ENCODE measurements at places on chromosomes 16 and 17.

DNA sequence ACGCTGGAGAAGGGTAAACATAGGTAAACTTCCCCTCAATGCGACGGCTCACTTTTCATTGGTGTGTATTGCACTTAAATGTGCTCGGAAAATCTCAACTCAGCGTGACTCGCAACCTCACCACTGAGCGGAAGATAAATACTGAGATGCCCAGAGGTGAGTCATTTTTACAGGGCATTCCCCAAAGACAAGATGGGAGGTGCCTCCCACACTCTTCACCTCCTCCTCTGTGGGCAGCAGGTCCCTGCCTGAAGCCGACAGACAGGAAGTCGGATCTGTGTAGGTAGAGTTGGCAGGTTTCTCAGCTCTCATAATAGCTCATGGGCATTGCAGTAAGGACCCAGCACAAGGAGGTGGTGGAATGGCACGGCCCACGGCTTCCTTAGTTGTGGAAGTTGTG, 274.6 kb upstream of the HSBP1 start:
- no peak for DNase-seq

- no peak for DNase-seq
Measured at GRCh38 chr17:64547319-64547718, 40.5 kb downstream of the CEP95 start.

GRCh38 chr17:73155410-73156165, 9.2 kb upstream of the SSTR2 start:
- DNase-seq: peak; percentile 3

DNA sequence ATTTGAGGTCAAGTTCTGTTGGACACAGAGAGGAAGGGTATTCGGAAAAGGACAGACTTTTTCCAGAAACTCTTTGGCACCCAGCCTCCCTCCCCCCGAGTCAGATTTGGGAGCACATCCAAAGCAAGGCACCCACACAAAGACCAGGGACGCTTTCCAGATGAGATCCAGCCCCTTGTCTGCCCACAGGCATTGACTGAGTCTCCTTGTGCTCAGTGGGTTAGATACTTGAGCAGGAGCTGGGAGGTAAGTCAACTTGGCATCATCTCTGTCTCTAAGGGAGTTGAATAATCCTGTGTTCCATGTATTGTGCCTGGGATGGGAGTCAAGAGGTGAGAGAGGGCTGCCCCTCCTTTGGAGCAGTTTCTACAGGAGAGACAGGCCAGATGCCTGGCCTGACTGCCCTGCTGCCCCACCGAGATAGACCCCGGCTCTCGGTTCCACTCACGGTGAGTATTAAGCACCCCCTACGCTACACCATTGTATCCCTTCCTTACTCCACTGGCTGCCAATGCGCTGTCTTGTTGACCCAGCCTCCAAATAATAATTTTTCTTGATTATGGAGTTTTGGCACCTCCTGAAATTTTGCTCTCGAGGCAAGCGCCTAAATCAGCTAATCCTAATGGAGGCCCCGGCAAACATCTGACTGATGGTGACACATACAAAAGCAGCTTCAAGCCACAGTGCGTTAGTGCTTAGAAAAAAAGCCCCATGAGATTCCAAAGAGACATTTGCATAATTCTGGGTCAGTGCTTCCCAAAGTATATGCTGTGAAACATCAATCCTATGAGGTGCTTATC, 29.6 kb upstream of the MAP3K14 start:
- DNase-seq: peak; percentile 31

GRCh38 chr17:44044071-44044470, 22.4 kb downstream of the LSM12 start:
- no peak for DNase-seq

DNA sequence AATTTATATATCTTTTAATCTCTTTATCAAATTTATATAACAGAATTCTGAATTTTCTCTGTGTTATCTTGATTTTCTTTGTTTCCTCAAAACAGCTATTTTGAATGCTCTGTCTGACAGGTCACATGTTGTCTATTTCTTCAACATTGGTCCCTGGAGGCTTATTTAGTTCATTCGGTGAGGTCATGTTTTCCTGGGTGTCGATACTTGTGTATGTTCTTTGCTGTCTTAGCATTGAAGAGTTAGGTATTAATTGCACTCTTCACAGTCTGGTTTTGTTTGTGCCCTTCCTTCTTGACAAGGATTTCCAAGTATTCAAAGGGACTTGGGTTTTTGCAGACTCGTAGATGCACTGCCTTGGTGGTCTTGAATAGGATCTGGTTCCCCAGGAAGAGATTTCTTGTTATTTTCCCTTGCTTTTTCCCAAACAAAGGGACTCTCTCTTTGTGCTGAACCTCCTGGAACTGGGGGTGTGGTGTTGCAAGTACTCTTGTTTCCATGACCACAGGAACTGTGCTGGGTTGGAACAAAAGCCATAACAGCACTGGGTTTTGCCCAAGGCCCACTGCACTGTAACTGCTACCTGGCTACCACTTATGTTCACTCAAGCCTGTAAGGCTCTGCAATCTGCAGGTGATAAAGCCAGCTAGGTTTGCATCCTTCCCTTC, 1483.0 kb downstream of the CDH8 start:
- DNase-seq: no peak

DNA sequence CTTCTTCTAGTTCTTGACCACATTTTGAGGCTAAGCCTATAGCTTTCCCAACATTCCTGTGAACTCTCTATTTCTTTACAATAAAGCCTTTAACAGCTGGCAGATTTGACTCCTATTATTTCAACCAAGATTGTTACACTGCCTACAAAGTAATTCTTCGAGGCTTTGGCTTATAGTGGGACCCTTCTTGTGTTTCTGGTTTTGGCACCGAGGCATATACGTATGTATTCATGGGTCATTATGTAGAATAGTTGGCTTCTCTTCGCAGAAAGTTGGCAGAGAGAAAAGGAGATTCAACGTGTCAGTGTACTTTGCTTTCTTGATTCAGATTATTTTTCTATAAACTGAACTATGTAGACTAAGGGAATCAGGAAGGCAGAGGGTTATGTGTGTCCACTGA, 102.2 kb downstream of the ABCA8 start:
- DNase-seq: no peak

- peak; percentile 50 for DNase-seq
Measured at GRCh38 chr16:66705790-66706505, 9.4 kb upstream of the CMTM4 start.

- no peak for DNase-seq
Measured at GRCh38 chr16:4401094-4401501, 15.3 kb downstream of the CORO7 start.

- DNase-seq: no peak
Measured at GRCh38 chr17:20046629-20047028, 37.5 kb downstream of the SPECC1 start.

- DNase-seq: no peak
Measured at GRCh38 chr16:61165797-61166196, 870.4 kb downstream of the CDH8 start.

GRCh38 chr17:37039269-37039668, 90.5 kb downstream of the AATF start:
- DNase-seq: no peak

DNA sequence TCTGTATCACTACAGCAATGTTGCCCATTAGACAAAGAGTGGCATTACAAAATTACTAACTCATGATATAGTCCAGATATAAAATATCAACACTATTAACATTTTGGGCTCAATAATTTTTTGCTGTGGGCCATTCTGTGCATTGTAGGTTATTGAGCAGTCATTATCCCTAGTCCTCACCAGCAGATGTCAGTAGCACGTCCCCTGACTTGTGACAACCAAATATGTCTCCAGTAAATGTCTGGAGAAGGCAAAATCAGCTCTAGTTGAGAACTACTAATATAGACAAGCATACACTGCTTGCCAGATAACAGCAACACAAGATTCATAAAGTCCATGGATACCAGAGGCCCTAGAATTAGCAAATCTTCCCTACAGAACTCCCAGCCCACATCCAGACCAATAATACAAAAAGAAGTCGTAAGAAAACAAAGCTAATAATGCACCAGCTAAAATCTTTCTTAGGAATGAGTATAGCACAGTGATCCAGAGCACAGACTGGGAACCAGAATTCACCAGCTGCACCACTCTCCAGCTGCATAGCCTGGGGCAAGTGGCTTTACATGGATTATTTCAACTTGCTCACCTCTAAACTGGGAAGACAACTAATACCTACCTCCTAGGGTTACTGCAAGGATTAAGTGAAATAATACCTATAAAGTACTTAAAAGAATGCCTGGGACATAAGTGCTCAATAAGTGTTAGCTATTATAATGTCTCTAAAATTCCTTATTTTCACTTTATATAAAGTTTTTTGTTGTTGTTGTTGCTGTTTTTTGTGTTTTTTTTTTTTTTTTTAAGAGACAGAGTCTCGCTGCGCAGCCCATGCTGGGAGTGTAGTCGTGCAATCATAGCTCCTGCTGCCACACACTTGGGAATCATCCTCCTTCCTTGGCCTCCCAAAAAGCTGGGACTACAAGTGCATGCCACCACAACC, 23.7 kb downstream of the HELZ start:
- DNase-seq: peak; percentile 35

- DNase-seq: no peak
Measured at GRCh38 chr16:25092441-25092840, 19.1 kb upstream of the LCMT1 start.

DNA sequence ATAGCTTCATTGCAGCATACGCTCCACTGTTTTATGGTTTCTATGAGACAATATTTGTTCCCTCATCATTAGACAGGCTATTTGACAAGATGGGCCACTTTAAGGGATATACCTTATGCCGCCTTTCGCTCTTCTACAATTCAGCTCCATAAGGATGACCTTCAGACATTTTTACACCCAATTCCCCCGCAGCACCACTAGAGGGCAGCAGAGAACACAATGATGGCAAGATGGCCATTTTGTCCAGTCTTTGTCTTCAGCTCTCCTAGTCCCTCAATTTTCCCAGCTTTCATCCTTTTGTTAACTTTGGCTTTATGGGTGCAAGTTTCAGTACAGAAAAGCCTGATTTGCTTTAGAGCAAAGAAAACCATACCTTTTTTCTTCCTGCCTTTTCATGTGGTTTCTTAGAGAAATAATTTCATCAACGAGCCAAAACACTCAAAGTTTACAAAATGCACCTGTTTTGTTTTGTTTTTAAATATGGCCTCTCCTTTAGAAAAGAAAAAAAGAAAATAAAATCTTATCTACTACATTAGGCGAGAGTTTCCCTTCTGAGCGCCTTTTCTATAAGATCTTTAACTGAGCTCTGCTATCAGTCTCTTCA, 355.3 kb downstream of the TOX3 start:
- DNase-seq: peak; percentile 85
